ENCODE measurements at places on chromosomes 4 and X. TPM values are rescaled to one million over a fixed set of nuclear protein-coding genes. Genes with fewer than 3 reads are reported as not detected.
A peak's percentile ranks its signal among the peaks of the same experiment; 100 is the strongest.

DNA sequence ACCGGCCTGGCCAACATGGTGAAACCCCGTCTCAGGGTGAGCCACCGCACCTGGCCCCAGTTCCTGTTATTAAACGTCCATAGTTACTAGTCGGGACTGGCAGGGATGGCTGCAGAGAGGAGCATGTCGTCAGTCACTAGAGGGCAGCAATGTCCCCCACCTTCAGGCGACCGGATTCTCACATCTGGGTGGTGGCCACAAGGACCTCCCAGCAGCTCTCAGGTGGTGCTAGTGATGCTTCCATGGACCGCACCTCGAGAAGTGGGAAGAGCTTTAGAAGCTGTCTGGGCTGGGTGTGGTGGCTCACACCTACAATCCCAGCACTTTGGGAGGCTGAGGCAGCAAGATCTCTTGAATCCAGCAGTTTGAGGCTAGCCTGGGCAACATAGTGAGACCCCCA lies 13.3 kb upstream of the IL3RA start:
- ATAC-seq: peak; percentile 35

DNA sequence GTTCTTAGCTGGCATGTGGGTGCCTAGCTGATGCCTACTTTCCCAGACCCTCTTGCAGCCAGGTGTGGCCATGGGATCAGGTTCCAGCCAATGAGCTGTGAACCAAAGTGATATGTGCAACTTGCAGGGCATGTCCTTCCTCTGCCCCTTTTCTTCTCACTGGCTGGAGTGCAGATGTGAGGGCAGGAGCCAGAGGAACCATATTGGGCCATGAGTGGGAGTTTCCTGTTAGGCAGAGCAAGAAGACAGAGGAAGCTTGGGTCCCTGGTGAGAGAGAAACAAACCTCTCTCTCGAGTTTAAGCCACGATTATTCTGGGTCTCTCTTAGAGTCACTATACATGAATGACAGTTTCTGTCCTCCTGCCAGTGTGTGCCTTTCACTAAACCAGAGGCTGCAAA lies 120.4 kb upstream of the STX18 start:
- ATAC-seq: no peak

GRCh38 chrX:69430785-69431184 lies 73.3 kb upstream of the NALF2 start:
- no peak for ATAC-seq

- no peak for ATAC-seq
Observed at GRCh38 chrX:45454290-45454689, 253.6 kb upstream of the DIPK2B start.

- no peak for ATAC-seq
Observed at GRCh38 chrX:108332281-108332680, 105.9 kb downstream of the COL4A6 start.

DNA sequence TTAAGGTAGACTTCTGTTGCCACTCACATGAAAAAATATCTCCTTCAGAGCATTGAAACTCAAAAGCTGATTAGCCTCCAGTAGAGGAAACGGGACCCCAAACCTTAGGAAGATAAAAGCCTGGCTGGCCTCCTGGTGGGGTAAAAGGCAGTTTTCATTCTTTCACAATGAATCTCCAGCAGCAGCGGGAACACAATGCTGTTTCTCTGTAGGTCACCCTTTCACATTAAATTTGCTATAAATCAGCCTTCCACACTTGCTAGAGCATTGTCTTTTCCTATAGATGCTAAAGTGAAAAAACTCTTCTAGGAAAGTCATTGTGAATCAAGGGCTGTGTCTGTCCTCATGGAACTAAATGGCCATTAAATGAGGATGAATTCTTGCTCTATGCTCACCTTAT lies 207.3 kb upstream of the MAGEB2 start:
- no peak for ATAC-seq

Gene NLRP2B
- not detected for total RNA-seq

Gene VEGFD
- total RNA-seq: 0.20 TPM

Gene HPGD
- total RNA-seq: 50.5 TPM

Gene TAF7L
- total RNA-seq: 0.12 TPM

Data from esophagus mucosa (tissue), 1 donor.